ENCODE measurements at places on chromosomes 11 and 22.
A peak's percentile ranks its signal among the peaks of the same experiment; 100 is the strongest.

GRCh38 chr22:28899199-28899853 lies 16.0 kb downstream of the ZNRF3 start:
- no peak for DNase-seq

DNA sequence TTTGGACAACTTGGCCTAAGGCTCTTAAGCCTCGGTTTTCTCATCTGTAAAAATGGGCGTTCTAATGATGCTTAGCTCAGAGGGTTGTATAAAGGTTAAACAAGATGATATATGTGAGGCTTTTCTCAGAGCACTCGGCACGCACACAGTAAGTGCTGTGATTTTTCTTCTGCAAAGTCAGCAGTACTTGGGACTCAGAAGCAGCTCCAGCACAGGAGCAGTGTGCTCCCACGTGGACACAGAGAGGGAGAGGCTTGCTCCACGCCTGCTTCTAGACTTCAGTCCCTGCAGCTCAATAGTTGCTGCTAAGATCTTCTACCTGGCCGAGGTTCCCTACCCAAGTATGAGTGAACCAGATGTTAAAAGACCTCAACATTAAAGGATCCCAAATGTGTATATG lies 39.9 kb upstream of the PHF21A start:
- DNase-seq, result no peak

- no peak for DNase-seq
These were observed 90.3 kb downstream of the BLID start for GRCh38 chr11:122025757-122026156.

DNA sequence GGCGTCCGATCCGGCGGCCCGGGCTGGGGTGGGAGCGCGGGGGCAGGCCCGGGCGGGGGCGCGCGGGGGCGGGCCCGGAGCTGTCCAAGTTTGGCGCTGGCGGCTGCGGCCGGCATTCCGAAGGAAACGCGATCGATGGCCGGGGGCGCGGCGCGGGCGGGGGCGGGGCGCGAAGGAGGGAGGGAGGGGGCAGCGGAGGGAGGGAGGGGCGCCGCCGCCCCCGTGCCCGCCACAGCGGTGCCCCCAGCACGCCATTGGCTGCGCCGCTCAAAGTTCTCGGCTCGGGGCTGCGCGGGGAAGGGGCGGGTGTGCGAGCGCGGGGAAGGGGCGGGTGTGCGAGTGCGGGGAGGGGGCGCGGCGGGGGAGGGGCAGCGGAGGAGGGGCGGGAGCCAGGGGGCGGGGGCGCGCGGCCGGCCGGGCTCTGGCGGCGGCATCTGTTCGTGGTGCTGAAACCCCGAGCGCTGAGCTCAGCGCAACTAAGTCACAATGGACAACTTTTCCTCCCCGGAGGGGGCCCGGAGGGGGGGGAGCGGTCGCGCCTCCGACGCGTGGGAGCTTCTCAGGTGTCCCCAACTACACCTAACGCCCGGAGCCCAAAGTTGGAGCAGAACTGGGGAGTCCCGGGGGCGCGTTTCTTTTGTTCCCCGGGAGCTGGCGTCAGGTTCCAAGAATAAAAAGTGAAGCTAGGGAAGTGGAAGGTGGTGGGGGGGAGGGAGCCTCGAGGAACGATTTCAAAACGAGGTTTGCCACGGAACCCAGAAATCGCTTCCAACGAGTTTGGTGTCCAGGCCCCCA lies 2.2 kb downstream of the PHF21B start:
- no peak for DNase-seq

- DNase-seq, result no peak
These were observed 502.1 kb downstream of the SOX6 start for GRCh38 chr11:15854245-15854644.

GRCh38 chr22:34781681-34782080 lies 284.3 kb upstream of the ISX start:
- DNase-seq, result no peak

GRCh38 chr11:87597725-87598124 lies 560.0 kb downstream of the TMEM135 start:
- no peak for DNase-seq

GRCh38 chr11:69382131-69383128 lies 88.5 kb downstream of the MYEOV start:
- DNase-seq, result peak; percentile 87

- DNase-seq, result no peak
These were observed 14.4 kb downstream of the PRSS23 start for GRCh38 chr11:86814775-86815174.

- DNase-seq, result no peak
These were observed 557.2 kb downstream of the BUD13 start for GRCh38 chr11:116215471-116216113.

DNA sequence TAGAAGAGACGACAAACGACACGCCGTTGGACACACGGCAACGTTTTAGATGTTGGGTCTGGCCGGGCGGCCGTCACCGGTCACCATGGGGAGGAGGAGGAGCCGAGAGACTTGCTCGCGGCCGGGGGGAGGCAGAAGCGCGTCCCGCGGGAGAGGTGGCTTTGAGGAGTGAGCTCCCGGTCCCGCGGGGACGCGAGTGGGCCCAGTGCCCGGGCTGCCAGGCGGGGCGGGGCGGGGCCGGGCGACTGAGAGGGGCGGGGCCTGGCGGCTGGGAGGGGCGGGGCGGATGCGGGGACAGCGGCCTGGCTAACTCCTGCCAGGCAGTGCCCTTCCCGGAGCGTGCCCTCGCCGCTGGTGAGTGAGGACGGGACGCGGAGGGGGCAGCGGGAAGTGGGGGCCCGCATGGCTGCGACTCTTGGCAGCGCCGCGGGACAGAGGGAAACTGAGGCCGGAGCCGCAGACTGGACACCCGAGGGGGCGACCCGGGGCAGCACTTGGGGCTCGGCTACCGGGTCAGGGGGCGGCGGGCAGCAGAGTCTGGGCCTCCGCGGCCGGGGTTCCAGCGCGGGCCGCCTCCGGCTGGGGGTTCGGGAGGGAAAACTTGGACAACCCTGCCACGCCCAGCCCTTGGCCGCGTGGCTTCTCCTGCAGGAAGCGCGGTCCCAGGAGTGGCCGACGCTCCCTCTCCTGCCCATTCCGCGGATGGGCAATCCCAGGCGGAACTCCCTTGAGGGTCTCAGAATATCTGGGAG lies at the start of gene TSPO:
Gene TSPO, plus strand, starts transcription at position 309 of the 752 bp plus-strand sequence. CDS start 7,680 bp downstream, outside the sequence.
- DNase-seq, result no peak

- DNase-seq, result no peak
These were observed 42.4 kb upstream of the HIPK3 start for GRCh38 chr11:33214767-33215166.

DNA sequence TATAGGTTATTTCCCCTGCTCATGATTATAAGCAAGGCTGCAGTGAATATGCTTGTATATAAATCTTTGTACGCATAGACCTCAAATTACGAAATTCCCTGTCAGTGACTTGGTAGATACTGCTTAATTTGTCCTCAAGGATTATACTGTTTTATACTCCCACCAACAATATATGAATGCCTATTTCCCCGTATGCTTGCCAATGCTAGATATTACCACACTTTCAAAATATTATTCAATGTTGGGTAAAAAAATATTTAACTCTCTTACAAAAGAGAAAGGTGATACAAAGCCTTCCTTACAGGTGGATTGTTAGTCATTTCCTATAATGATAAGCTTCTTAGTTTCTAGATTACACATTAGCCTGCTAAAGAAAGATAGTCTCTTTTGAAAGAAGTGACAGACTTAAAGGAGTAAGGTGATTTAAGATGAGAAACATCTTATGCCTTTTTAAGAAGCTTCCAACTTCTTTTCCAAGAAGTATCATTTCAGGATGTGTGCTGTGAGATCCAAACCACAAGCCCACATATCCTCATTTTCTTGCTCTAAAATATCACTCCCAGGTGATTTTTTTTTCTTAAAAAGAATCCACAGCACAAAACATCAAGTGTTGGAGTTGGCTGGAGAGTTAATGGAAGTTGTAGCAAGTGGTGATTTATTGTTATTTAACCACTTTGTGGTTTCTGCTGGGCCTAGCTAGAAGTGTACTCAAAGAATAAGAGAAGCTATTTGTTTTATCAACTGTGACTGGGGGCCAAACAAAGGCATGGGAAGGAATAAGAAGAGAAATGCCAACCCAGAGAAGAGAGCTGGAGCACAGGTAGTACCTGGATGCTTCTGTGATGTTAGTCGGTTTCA lies 59.2 kb downstream of the BARX2 start:
- DNase-seq, result no peak

DNA sequence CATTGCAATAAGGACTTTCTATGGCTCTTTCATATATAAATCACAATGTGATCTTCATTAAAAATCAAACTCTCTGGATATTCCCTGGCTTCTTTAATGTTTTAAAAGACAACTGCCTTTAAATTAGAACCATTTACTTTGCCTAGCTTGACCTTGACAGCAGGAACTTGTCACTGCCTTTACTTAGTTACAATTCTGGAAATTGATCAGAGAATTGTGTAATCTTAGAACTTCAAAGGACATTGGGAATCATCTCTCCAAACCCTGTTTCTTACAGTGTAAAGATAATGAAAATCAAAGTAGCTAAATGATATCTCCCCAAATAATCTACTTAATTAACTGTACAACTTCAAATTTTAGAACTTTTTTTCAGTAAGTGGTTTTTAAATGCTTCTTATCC lies 517.6 kb upstream of the CCDC179 start:
- no peak for DNase-seq

GRCh38 chr11:110434952-110435779 lies 5.4 kb downstream of the FDX1 start:
- DNase-seq, result no peak

DNA sequence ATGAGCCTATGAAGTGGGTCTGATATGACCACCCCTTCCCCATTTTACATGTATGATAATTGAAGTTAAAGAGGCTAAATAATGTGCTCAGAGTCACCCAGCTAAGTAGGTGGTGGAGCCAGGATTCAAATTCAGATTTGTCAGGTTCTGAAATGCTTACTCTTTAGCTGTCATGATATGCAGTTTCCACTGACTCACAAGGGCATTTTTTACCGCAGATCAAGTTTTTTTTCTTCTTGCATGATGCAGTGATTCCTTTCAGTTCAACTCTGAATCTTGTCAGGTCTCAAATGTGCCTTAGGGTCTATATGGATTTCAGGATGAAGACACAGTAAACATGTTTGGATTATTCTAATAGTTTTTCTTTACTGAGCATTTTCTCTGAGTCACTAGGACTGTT lies 12.6 kb upstream of the TRIM44 start:
- no peak for DNase-seq

DNA sequence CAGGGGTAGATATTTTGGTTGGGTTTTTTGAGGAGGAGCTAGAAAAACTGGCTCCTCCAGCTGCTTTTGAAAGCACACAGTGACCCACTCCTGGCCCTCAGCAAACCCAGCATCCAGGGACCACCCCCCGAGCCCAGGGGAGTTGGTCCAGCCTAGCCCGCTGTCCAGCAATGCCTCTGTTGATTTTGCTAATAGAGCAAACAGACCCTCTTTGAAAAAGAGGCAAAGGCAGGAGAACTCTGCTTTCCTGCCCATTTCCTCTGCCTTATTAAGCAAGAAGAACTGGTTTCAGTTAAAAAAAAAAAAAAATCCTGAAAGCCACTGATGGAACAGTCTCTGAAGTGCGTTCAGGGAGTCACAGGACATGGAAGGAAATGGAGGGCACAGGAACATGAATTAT lies 25.3 kb downstream of the ABTB2 start:
- no peak for DNase-seq

DNA sequence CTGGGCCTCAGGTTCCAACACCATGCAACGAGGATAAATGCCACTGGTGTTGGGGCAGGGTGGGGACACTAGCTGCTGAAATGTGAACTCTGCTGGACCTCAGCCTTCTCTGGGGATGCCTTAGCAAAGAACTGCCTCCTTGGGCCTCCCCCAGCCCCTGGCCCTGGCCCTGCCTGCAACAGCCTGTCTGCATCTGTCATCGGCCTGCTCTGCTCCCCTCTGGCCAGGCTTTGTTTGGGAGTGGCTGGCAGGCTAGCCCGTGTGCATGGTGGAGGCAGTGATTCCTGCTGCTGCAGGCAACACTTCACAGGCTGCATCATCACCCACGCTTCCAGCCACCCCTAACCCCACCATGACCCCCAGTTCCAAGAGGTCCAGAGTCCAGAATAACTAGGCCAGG lies 11.5 kb upstream of the MYOD1 start:
- DNase-seq, result no peak

DNA sequence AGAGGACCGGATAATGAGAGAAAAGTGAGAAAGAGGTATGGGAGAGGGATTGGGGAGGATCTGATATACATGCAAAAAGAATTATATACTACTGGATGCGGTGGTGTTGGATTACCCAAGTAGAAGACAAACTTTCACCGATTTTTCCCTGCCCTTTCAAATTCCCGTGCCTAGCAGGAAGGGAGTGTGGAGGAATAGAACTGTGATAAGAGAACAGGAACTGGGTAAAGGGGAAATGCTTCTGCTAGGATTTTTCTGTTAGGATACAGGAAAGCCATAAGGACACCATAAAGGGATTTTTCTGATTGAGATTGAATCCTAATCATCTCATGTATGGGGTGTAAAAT lies 480 bp upstream of the MTMR2 start:
- peak; percentile 33 for DNase-seq

Data from Kasumi-1 (cell line).